ENCODE measurements at places on chromosomes 3 and 15.
A peak's percentile ranks its signal among the peaks of the same experiment; 100 is the strongest.

DNA sequence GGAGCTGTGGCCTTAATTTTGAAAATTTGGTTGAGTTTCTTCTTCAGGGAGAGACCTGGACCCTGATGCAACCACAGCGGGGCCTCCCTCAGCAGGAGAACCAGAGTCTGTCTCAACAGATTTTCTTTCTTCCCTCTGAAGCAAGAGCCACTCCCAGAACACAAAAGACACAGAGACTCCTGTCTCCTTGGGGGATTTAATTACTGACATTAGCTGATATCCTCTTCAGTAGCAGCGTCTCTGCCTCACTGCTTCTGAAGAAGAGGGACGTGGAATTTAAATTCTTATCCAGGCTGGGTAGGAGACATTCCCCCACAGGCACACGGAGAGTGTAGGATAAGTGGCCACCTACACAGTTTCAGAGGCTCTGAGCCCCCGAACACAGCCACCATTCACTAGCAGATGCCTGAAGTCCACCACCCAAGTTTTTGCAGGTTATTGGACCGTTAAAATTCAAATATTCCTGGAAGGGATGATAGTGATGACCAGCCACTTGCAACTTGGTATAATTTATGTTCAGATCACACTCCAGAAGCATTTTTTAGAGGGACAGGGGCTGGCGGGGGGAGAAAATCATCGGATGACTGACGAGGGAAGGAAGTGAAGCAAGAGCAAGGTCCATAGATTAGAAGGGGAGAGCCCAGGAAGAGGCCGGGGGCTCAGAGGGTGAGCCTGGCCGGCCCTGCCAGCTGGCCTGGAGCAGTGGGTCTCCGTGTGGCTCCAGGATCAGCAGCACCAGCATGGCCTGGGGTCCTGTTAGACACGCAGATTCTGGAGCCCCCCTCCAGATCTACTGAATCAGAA is 109.7 kb downstream of the BDH1 start:
- no peak for DNase-seq

DNA sequence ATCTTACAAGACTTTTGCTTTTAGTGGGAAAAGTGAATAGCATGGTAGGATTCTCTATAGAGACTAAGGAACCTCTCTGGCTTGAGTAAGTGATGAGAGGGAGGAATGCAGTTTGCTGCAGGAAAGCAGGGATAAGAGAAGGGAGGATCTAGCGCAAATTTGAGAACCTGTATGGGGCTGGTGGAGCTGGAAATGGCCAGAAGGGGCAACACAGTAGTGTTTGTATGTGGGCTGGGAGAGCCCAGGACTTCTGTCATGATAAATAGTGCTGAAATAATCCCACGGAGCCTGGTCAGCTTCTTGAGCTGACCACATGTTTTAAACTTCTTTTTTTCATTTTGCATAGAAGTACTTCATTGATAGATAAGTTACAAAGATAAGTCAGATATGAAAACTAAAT is 11.2 kb upstream of the SHC4 start:
- DNase-seq, result no peak

DNA sequence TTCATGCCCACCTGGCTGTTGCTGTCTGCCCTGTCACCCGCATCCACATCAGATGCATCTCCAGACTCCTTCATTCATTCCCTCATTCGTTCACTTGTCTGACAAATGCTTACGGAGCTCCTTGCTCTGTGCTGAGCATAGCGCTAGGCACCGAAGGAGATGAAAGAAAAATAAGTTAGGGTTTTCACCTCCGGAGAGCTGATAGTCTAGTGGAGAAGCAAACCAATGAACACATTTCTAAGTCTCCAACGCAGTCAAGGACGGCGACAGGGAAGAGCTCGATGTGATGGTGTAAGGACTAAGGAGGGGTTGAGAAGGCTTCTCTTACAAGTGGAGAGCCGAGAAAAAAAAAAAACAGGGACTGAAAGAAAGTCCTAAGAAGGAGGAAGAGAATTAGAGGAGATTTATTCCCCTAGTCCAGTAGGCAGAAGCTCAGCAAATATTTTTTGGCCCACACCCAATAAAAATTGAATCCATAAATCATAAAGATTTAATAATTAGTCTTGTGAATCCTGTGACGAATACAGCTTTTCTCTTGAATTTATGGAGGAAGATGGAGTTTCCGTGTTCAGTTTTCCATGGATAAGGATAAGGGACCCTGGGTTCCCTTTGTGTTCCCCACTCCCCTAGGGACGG is 127.2 kb upstream of the DLG1 start:
- no peak for DNase-seq

DNA sequence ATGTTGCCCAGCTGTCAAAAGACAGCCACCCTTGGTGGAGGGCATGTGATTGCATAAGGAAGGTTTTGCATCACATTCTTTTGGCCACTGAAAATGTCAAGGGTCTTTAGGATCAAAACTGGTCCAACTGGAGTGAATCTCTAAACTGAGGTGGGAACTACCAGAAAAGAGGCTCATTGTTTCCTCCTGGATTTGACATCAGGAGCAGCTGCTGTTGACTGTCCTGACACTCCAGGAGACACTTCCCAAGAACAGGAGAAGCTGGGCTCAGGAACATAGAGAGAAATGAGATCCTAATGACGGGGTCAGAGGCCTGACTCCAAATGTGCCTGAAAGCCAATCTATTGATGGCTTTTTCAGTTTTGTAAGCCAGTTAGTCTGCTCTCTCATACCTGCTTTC is 105.3 kb upstream of the LRIG1 start:
- DNase-seq, result no peak

DNA sequence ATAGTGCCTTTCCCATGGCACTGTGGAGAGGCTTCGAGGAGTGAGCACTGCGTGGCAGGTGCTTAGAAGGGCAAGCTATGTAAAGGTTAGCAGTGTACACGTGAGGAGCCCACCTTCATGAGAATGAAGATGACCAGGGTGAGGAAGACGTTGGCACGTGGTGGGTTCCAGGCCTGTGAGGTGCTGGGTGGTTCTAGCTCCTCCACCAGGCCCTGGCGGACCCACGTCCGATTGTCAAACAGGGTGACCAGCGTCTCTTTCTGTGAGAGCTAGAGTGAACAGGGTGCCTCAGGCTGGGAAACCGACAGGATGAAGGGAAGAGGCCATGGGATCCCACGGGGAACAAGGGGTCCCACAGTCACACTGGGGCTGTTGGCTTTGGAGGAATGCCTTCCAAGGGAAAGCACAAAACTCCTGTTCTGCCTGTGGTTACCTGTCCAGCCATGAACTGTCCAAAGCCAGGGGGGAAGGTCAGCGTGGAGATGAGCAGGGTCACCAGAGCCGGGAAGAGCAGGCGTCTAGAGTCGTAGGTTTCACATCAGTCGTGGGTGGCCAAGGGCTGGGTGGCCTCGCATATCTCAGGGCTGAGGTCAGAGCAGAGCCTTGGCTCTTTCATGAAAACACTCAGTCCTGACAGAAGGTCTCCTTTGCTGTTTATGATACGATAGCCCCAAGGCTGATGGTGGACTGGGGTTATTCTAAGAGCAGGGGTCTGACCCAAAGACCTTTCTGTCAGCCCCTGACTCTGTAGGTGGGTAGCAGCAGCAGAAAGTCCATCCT is 6.0 kb downstream of the CLCN2 start:
- no peak for DNase-seq

- DNase-seq, result no peak
Measured at GRCh38 chr15:70528270-70528706, 235.1 kb downstream of the UACA start.

- peak; percentile 76 for DNase-seq
Measured at GRCh38 chr15:49215768-49216739, 46.0 kb downstream of the GALK2 start.

DNA sequence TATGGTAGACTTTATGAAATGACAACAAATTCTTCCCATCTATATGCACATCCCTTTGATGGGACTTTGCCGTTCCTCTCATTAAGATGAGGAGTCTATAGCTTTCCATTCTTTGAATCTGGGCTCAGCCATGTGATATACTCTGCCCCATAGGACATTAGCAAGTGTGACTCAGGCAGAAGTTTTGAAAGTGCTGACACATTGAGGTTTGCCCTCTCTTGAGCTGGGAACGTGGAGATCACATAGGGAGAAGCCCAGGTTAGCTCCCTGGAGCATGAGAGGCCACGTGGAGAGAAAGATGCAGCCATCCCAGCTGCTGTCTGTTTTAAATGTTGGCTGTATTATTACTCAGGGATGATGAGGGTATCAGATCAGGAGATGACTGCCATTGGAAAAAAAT is 67.7 kb upstream of the OXTR start:
- peak; percentile 73 for DNase-seq

DNA sequence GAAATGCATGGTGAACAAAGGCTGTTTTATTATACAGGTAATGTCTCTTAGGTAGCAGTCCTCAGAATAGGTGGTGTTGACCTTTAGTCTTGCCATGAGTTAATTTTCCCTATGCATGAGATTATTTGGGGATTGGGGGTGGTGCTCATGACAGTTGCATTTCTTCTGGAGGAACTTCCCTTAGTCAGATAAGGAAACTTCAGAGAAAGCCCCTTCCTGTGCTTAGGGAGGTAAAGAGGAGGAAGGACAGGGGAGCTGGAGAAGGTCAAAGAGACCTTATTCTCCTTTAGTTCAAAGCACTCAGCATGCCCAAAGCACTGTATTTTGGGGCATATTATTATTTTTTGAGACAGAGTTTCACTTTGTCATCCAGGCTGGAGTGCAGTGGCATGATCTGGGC is 47.7 kb downstream of the ZBTB11 start:
- no peak for DNase-seq

GRCh38 chr3:71525391-71525790 is 58.1 kb downstream of the FOXP1 start:
- no peak for DNase-seq
